ENCODE measurements at places on chromosomes 5 and 9.

DNA sequence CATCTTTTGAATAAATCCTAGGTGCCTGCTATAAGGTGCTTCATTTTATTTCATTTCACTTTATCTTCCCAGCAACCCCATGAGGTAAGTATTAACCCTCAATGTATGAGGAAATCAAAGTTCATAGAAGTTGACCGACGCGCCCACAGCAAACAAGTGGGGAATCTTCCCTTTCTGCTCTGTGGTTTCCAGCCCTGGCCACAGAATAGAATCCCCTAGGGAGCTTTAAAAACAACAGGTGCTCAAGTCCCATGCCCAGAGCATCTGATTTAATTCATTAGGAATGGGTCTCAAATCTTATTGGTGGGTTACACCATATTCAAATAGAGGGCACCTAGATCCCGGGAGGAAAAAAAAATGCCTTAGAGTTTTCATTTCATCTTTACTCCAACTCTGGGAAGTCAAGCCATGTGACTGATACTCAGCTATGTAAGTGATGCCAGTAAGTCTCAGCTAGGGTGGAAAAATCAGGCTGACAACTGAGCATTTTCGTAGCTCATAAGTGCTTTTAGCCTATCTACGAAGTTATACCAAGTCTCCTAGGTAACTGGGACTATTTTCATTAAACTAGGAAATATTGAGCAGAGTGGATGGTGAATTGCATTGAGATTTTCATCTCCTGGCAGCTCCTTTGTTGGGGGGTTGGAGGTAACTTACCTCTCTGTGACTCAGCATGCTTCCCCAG, 353.4 kb upstream of the SLC30A5 start:
- DNase-seq, result no peak

- no peak for DNase-seq
Measured at GRCh38 chr5:32523625-32524024, 61.7 kb upstream of the SUB1 start.

DNA sequence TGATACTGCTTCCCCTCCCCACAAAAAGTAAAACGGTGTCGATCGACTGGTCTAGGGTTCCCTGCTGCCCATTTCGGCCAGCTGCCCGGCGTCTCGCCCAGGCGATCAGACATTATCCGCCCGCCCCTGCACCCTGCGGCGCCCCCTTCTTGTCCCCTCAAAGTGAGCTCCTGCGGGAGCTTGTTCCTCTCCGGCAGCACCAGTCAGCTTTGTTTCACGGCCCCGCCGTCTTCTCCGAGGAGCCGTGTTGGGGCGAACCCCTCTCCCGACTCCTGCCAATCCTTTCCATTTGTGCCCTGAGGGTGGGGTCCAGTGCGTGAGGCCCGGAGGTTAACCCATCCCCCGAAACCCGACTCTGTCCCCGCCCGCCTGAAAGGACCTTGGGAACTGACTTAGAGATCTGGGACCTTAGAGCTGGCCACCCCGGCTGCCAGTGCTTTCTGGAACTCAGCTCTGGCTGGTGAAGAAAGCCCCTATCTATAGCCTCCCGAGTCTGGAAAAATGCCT, 518 bp downstream of the UBE2B start:
- DNase-seq, result no peak

DNA sequence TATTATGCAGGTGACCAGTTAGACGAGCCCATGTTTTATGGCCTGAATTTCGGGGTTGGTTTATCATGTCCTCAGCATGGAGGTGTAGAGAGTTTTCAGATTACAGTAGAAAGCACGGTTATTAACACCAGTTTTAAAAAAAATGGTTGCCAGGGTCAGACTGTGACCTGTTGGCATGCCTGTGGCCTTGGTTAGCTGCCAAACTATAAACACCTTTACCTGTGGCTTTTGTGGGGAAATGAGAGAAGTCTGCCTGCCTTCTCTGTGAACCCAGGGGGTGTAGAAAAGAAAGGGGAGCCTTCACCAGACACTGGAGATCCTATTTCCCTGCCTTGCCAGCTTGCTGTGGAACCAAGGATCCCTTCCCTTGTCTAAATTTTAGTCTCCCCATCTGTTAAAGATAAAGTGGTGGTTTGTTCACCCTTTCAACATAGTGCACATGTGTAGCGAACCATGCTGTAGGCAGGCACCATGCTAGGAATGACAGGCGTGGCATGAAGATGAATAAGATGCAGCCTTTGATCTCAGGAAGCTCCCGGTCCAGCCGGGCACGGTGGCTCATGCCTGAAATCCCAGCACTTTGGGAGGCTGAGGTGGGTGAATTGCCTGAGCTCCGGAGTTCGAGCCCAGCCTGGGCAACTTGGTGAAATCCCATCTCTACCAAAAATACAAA, 6.1 kb upstream of the PHF19 start:
- DNase-seq, result no peak
